Right lung (tissue), 10 donors: ENCODE measurements at places on chromosomes 4 and X. TPM values are rescaled to one million over a fixed set of nuclear protein-coding genes. Genes with fewer than 3 reads are reported as not detected.

The ARHGAP36 gene
- polyA plus RNA-seq, result 0.94 TPM

The TAF1 gene
- polyA plus RNA-seq, result 40.0 TPM

The C4orf46 gene
- 16.6 TPM for polyA plus RNA-seq

The DCLK2 gene
- 11.2 TPM for polyA plus RNA-seq

The PASD1 gene
- polyA plus RNA-seq, result 0.16 TPM

The FDCSP gene
- not detected for polyA plus RNA-seq

The NXF2 gene
- polyA plus RNA-seq, result 0.33 TPM

The ATRX gene
- 113 TPM for polyA plus RNA-seq

The STBD1 gene
- 2.8 TPM for polyA plus RNA-seq

The PHKA1 gene
- 5.3 TPM for polyA plus RNA-seq

The MAGEA9B gene
- not detected for polyA plus RNA-seq
